Smooth muscle cell of the pulmonary artery (primary cell): ENCODE measurements at places on chromosomes 11 and 22. TPM values are rescaled to one million over a fixed set of nuclear protein-coding genes. Genes with fewer than 3 reads are reported as not detected.

CCDC117 gene
- total RNA-seq = 10.1 and 16.6 TPM in 2 replicates

MYOD1 gene
- not detected in 2 replicates for total RNA-seq

VSIG2 gene
- total RNA-seq = not detected in 2 replicates

CAPRIN1 gene
- 281 and 335 TPM in 2 replicates for total RNA-seq

CECR2 gene
- total RNA-seq = 0.03 TPM in 1 of 2 replicates, not detected in the other

OR52H1 gene
- 0.91 and 0.99 TPM in 2 replicates for total RNA-seq

ENTHD1 gene
- not detected in 2 replicates for total RNA-seq

ALKBH8 gene
- 5.4 and 6.6 TPM in 2 replicates for total RNA-seq

FLRT1 gene
- 0.03 and 0.07 TPM in 2 replicates for total RNA-seq

MPPED1 gene
- not detected in 2 replicates for total RNA-seq

OTOG gene
- total RNA-seq = not detected in 2 replicates

OR4A5 gene
- not detected in 2 replicates for total RNA-seq

MRGPRX2 gene
- not detected in 2 replicates for total RNA-seq

OR10D3 gene
- total RNA-seq = not detected in 2 replicates

DNAJB7 gene
- total RNA-seq = not detected in 2 replicates

MAJIN gene
- not detected in 2 replicates for total RNA-seq

MRGPRE gene
- total RNA-seq = 0.20 TPM in 1 of 2 replicates, not detected in the other

GLB1L3 gene
- total RNA-seq = not detected in 2 replicates

RBFOX2 gene
- 160 and 202 TPM in 2 replicates for total RNA-seq

CHRNA10 gene
- 0.79 and 1.1 TPM in 2 replicates for total RNA-seq

TLCD5 gene
- 8.6 and 11.6 TPM in 2 replicates for total RNA-seq

KCNE3 gene
- 2.6 and 3.5 TPM in 2 replicates for total RNA-seq

APOBEC3G gene
- total RNA-seq = 3.8 and 16.2 TPM in 2 replicates

BEST1 gene
- 3.1 and 5.0 TPM in 2 replicates for total RNA-seq

ACCS gene
- total RNA-seq = 8.5 and 10.1 TPM in 2 replicates

CARNS1 gene
- 0.59 and 0.69 TPM in 2 replicates for total RNA-seq

KCNC1 gene
- 0.20 TPM in 1 of 2 replicates, not detected in the other for total RNA-seq

LGR4 gene
- 39.6 and 43.1 TPM in 2 replicates for total RNA-seq

DDI1 gene
- total RNA-seq = not detected in 2 replicates

RTN4RL2 gene
- total RNA-seq = 0.13 TPM in 1 of 2 replicates, not detected in the other

OR4D5 gene
- not detected in 2 replicates for total RNA-seq

RIMBP3C gene
- total RNA-seq = 0.20 TPM in 1 of 2 replicates, not detected in the other

SLC22A6 gene
- total RNA-seq = not detected in 2 replicates

OR52N4 gene
- not detected in 2 replicates for total RNA-seq

TMEM135 gene
- total RNA-seq = 19.8 and 25.3 TPM in 2 replicates

KCNA4 gene
- 0.07 and 0.46 TPM in 2 replicates for total RNA-seq

SNU13 gene
- 66.7 and 76.8 TPM in 2 replicates for total RNA-seq

PARVG gene
- total RNA-seq = 0.13 TPM in 1 of 2 replicates, not detected in the other

ACTN3 gene
- 0.07 TPM in 1 of 2 replicates, not detected in the other for total RNA-seq

IL17REL gene
- not detected in 2 replicates for total RNA-seq

GRAP2 gene
- total RNA-seq = not detected in 2 replicates

TREH gene
- total RNA-seq = not detected in 2 replicates

TSSK2 gene
- not detected in 2 replicates for total RNA-seq

MS4A12 gene
- not detected in 2 replicates for total RNA-seq
